Type B pancreatic cell (in vitro differentiated cells): ENCODE measurements at places on chromosomes 12 and 14.

DNA sequence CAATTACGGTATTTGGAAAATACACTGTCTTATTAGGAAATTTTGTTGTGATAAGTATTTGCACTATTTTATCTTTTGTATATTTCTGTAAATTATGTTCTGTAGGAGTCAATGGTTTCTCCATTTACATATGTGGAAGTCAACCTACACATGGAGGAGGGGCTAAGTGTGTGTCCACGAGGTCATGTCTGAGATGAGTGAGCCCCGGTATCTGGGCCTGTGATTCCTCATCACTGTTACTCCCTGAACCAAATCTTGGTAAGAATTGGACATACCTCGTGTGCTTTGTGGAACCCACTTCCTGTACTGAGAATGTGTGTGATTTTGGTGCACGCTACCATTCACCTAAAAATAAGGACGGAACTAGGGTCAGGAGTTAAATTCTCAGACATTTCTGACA, 1105.5 kb downstream of the TMEM121 start:
- H3K36me3 ChIP-seq: peaks cover 3% of the 10 kb centered on the region
- H3K27ac ChIP-seq: no peak overlapping the region
- no peaks in the 10 kb centered on the region for H3K4me1 ChIP-seq
- no peak for DNase-seq
- no peak overlapping the region for H3K4me3 ChIP-seq
- no peaks in the 10 kb centered on the region for H3K27me3 ChIP-seq

- peaks cover 5% of the 10 kb centered on the region for H3K4me1 ChIP-seq
- H3K27ac ChIP-seq: peak overlapping the region; percentile 6
- H3K36me3 ChIP-seq: peaks cover 22% of the 10 kb centered on the region
- H3K27me3 ChIP-seq: no peaks in the 10 kb centered on the region
Measured at GRCh38 chr12:89492883-89493282, 31.7 kb downstream of the GALNT4 start.

DNA sequence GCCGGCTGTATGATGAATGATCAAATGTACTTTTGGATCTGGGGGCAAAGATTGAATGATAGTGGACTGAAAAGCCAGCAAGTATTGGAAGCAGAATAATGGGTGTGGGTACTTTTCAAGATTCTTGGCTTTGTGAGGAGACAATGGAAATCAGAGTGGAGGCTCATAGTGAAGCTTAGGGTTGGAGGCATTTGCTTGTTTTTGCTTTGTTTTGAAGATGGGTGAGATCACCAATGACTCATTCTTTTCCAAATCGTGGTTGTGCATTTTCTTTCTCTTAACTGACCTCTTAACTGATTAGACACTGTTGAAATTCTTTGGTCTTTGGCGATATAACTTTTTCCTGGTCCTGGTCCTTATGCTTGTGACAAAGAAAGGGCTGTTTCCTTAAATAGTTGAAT, 54.4 kb downstream of the PELI2 start:
- H3K27me3 ChIP-seq: no peaks in the 10 kb centered on the region
- H3K27ac ChIP-seq: peak overlapping the region; percentile 46
- no peaks in the 10 kb centered on the region for H3K36me3 ChIP-seq
- peaks cover 26% of the 10 kb centered on the region for H3K4me1 ChIP-seq
- DNase-seq: no peak

- peaks cover 7% of the 10 kb centered on the region for H3K36me3 ChIP-seq
- H3K27ac ChIP-seq: no peak overlapping the region
- no peak overlapping the region for H3K4me3 ChIP-seq
- H3K27me3 ChIP-seq: no peaks in the 10 kb centered on the region
- DNase-seq: no peak
- no peaks in the 10 kb centered on the region for H3K4me1 ChIP-seq
Measured at GRCh38 chr14:70982200-70982599, 74.9 kb downstream of the PCNX1 start.

GRCh38 chr12:47164724-47165439, 85.1 kb upstream of the AMIGO2 start:
- H3K27ac ChIP-seq: no peak overlapping the region
- H3K36me3 ChIP-seq: no peaks in the 10 kb centered on the region
- no peaks in the 10 kb centered on the region for H3K27me3 ChIP-seq

- no peaks in the 10 kb centered on the region for H3K4me1 ChIP-seq
- H3K27ac ChIP-seq: no peak overlapping the region
- no peaks in the 10 kb centered on the region for H3K27me3 ChIP-seq
- no peak overlapping the region for H3K4me3 ChIP-seq
Measured at GRCh38 chr14:44180975-44181374, 326.1 kb downstream of the FSCB start.

- peak; percentile 62 for DNase-seq
- H3K27ac ChIP-seq: no peak overlapping the region
- no peak overlapping the region for H3K4me3 ChIP-seq
- peaks cover 9% of the 10 kb centered on the region for H3K27me3 ChIP-seq
Measured at GRCh38 chr14:104438166-104438887, 141.2 kb upstream of the C14orf180 start.

GRCh38 chr12:77232045-77232444, 166.7 kb upstream of the E2F7 start:
- no peaks in the 10 kb centered on the region for H3K36me3 ChIP-seq
- H3K27ac ChIP-seq: no peak overlapping the region
- no peaks in the 10 kb centered on the region for H3K27me3 ChIP-seq
- no peak overlapping the region for H3K4me3 ChIP-seq
- no peaks in the 10 kb centered on the region for H3K4me1 ChIP-seq

GRCh38 chr14:70893062-70893845, 14.0 kb upstream of the PCNX1 start:
- H3K27ac ChIP-seq: no peak overlapping the region
- no peak for DNase-seq
- no peaks in the 10 kb centered on the region for H3K36me3 ChIP-seq
- no peaks in the 10 kb centered on the region for H3K27me3 ChIP-seq

- H3K4me3 ChIP-seq: no peak overlapping the region
- H3K27me3 ChIP-seq: peaks cover 17% of the 10 kb centered on the region
- H3K27ac ChIP-seq: no peak overlapping the region
- peaks cover 14% of the 10 kb centered on the region for H3K4me1 ChIP-seq
Measured at GRCh38 chr14:104634138-104634760, 29.7 kb upstream of the TMEM179 start.
